Right ventricle myocardium inferior (tissue), 1 donor: ENCODE measurements at places on chromosomes 6 and 20. TPM values are rescaled to one million over a fixed set of nuclear protein-coding genes. Genes with fewer than 3 reads are reported as not detected.

C6orf58 gene
- not detected for total RNA-seq

C6orf136 gene
- total RNA-seq = 54.1 TPM

SLC24A3 gene
- total RNA-seq = 1.4 TPM

DNA sequence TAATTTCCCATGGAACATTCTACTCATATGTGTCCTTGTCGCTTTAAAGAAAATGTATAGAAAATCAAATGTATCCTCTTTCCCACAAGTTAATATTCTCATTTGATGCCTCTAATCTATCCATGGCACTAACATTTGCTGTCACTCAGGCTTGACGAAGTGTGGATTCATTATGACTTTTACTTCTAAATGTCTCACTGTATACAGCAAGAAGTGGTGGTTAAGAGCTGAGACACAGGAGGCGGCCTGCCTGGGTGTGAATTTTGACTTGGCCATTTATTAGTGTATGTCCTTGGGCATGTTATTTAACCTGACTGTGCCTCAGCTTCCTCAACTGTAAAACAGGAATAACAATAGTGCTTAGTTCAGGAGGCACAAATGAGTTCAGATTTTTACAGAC, 70.0 kb downstream of the TRMT6 start:
- no peak for DNase-seq

DNA sequence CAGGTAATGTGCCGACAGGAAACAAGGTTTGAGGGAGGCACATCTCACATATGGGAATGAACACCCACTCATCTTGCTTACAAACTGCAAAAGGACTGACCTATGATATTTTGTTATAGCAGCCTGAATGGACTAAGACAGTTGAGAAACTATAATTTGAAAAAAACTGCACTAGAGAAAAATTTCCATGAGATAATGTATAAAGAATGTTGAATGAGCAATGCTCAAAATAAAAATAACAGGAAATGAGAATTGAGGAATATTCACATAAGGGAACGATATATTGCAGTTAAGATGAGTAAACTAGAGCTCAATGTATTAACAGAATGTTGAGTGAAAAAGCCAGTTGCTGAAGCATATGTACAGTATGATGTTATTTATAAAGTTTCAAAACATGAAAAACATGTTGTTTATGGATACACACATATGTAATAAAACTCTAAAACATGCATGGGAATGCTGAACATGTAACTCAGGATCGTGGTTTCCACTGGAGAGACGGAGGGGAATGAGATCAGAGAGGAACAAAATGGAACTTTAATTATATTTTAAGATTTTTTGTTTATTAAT, 6.3 kb upstream of the TBC1D22B start:
- DNase-seq = no peak

DNA sequence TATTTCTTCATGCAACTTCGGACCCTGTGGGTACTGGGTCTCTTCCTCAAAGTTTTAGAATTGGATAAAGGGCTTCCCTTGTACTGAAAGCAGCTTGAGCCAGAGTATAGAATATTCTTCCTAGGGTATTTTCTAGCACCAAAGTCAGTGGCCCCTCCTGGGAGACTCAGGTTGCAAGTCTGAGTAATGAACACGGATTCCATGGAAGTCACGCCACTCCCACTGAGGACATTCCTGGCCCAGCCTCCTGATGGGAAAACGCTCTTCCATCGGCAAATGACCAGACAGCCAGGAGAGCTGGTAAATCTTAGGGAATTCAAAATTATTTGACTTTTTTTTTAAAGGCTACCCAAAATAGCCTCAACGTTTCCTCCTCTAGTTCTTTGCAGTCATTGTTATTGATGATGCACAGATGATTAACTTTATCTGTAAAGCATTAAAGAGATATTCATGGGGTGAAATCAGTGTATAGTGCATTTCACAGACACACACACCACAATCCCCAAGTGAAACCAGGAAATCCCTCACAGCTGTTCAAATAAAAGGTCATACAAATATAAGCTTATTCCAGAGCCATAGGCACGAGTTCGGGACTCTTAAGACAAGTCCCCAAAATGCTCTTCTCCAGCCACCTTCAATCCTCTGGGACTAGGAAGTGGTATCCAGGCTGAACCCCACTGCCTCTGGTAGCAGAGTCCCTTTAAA, 248.8 kb downstream of the SOD2 start:
- no peak for DNase-seq

- no peak for DNase-seq
Measured at GRCh38 chr20:20229595-20229994, 138.3 kb upstream of the INSM1 start.

DNA sequence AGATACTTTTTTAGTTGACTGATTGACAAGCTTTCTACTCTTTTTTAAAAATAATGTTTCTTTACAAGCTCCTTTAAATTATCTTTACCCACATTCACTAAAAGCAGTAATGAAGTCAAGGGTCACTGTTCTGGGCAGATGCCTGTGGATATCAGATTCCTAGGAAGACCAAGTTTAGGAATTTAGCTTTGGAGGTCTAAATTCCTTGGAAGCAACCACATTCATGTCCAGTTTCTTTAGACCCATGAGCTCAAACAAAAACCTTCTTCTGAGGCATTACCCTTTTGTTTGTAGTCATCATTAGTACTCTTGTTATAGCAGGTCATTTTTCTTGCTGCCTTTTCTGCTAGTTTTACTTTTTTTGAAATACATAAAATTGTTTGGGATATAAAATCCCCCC, 462.9 kb upstream of the JAG1 start:
- DNase-seq = no peak

BPIFB1 gene
- not detected for total RNA-seq

DNA sequence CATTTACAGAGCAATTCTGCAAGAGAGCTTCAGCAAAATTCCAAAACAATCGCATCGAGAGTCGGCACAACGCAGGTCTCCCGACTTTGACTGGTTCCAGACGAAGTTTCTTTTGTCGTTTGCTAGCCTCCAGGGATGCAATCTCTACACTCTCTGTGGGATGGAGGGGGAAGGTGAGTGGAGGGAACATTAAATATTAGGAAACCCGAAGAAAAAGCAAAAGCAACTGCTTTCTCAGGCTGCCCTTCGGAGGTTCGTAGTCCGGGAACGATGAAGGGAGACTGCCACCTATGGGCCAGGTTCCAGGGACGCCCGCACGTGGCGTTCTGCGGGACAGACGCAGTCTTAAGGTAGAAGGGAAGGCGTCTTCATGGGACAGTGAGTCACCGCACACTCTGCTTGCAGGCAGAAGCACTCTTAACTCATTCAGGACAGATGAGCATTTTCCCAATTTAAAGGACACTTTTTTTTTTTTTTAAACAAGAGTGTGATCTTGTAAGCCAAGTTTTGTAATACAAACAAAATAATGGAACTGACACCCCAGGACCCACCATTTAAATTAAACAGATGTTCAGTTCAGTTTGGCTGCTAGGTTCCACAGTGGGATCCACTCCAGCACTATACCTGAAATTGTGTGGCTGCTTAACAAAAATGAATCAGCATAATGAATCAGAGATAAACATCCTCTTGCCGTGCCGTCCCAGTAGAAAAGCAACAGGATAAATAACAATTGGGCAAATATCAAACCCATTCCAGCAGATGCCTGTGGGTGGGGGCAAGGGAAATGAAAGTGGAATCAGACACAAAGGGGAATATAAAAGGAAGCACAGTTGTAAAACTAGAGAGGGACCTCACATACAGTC, 65.8 kb upstream of the ARMC2 start:
- DNase-seq = peak; percentile 92

DNA sequence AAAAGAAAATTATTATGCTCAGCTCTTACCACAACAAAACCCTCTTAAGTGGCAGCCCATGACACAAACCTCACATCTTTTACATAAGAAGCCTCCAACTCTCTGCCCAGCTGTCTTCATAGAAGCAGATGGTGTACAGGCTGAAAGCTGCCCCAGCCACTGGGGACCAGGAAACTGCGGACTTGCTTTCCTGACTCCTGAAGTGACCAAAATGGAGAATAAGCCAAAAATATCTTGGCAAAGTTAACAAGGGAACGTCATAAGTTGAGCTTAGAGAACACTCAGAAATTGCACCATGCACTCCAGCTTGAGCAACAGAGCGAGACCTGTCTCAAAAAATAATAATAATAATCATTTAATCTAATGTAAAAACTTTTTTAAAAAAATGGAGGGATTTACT, 160.3 kb upstream of the CDYL start:
- DNase-seq = no peak

GRCh38 chr20:34754611-34755010, 50.5 kb downstream of the TP53INP2 start:
- DNase-seq = no peak

PROKR2 gene
- total RNA-seq = not detected

DNA sequence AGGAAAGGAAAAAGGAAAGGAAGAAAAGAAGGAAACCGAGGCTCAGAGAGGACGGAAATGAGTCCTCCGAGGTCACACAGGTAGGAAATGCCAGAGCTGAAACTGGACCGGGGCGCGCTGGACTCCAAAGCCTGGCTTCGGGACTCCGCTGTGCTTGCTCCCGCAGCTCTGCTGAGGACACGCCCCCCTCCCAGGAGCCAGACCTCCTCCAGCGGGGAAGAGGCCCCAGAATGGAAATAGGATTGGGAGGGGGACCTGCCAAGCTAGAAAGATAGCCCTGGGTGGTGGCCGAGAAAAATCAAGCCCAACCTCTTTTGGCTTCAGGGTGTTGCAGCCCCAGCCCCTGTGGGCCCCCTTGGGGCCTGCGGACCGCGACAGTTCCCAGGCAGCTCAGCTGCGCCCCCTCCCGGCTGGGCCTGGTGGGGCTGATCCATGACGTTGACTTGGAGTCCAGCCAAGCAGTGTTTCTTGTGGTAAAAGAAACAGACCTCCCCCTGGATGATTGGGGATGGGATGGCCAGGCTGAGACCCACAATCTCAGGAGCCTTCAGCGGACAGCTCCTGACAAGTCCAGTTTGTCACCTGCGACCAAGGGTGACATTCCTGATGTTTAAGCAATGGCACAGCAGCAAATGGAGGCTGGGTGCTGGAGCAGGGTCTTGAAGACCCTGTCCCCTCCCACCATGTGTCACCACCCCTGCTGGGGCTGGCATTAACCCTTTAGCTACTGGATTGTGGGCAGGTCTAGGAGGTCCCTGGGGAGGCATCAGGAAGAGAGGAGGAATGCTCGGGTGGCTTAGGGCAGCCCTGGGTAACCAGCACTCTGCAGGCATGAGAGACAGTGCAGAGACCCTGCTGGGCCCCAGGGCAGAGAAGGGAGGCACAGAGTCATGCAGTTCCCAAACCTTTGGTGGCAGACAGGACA, 55.4 kb downstream of the RIPOR3 start:
- peak; percentile 76 for DNase-seq

DNA sequence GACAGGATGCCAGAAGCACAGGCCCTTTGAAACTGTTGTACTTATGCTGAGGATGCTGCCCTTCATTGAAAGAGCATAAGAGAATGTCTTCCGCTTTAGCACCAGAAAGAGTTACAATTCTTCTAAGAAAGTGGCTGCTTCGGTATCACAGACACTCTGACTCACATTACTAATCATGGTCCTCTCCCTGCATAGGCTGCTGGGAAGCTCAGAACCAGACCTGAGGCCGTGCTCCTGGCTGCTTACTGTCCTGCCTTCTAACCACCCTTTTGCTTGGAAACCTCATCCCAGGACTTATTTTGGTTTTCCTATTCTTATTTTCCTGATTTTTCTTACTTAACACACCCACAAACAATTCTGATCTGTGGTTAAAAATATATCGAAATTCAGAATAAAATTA, 22.9 kb downstream of the LYRM4 start:
- no peak for DNase-seq

- no peak for DNase-seq
Measured at GRCh38 chr20:16128538-16129106, 444.6 kb downstream of the KIF16B start.

- DNase-seq = no peak
Measured at GRCh38 chr6:10478187-10479040, 42.7 kb upstream of the GCNT2 start.

ARMH2 gene
- not detected for total RNA-seq

DNA sequence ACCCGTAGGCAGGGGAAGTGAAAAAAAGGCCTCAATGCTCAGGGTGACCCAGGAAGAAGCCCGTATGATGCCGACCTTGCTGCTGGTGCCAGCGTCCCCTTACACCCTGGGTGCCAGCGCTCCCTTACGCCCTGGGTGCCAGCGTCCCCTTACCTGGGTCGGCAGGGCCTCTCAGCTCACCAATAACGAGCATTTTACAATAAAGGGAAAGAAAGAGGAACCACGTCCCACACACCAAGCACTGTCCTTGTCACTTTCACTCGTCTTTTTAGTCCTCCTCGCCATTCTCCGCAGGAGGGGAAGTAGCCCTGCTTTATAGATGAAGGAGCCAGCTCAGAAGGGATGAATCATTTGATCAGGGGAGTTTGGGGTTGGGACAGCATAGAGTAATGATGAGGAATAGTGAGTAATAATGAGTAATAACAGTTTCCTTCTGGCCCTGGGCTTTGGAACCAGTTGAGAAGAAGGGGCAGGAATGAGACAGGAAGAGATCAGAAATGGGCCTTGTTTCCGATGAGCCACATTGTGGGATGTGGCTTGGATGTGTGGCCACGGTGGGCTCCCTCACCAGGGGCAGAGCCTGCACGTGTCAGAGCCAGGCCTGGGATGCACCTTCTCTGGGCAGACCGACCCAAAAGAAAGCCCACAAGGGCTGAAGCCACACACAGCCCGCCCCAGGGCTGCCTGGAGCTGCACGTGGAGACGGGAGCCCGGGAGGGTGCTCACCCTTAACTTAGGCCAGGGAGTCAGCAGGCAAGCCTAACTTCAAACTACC, 75.7 kb downstream of the SYNJ2 start:
- DNase-seq = no peak

ZBP1 gene
- 0.22 TPM for total RNA-seq

DNA sequence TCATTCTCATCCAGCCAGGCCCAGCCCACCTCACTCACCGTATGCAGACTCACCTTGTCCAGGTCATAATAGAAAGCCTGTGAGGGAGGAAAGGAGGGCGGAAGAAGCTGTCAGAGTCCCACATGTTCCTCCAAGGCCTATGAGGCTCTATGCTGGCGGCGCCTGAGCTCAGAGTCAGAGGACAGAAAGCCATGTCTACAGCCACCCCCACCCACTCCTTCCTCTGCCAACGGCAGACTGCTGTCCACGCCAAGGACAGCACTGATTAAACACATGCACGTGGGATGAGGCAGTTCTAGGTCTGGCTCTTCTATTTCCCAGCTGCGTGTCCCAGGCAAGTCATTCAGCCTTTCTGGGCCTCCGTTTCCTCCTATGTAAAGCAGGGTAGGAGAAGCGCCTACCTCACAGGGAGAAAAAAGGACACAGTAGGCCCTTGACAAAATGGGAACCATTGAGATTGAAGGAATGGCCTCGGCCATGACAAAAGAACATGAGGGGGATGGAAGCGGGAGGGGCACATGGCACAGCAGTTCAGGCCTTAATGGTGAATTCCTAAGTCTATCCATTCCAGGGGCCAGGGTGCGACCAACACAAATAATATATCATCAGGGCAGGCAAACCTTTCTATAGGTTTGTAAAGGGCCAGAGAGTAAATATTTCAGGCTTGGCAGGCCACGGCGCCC, 80.1 kb downstream of the RIPOR3 start:
- DNase-seq = no peak

GRCh38 chr6:154448448-154449096, 61.9 kb downstream of the CNKSR3 start:
- DNase-seq = no peak

GRCh38 chr20:36094497-36094896, 60.0 kb upstream of the EPB41L1 start:
- no peak for DNase-seq

- no peak for DNase-seq
Measured at GRCh38 chr20:51811042-51811355, 8.7 kb upstream of the SALL4 start.

GRCh38 chr6:46054516-46054915, 38.9 kb upstream of the CLIC5 start:
- no peak for DNase-seq
